ENCODE measurements at places on chromosomes 1 and 21.

GRCh38 chr1:33342041-33342723 lies 21.3 kb upstream of the A3GALT2 start:
- peak; percentile 91 for DNase-seq

- no peak for DNase-seq
These were observed 48.7 kb upstream of the ANGPTL1 start for GRCh38 chr1:178919581-178919980.

DNA sequence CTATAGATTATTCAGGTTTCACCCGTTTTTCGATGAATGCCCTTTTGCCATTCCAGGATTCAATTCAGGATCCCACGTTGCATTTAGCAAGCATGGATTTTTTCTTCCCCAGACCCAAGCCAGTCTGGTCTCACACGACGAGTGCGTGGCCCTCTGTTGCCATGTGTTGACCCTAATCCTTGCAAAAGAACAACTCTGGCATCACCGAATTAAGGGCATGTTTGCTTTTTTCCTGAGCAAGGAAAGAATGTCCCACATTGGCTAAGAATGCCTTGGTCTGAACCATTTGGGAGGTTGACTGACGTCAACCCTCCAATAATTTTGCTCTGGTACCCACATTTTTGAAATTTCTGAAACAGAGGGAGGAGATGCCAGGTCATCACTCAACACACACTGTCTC lies 153.0 kb upstream of the WNT4 start:
- DNase-seq, result no peak

- no peak for DNase-seq
These were observed 104.9 kb downstream of the EVI5 start for GRCh38 chr1:92679980-92680379.

DNA sequence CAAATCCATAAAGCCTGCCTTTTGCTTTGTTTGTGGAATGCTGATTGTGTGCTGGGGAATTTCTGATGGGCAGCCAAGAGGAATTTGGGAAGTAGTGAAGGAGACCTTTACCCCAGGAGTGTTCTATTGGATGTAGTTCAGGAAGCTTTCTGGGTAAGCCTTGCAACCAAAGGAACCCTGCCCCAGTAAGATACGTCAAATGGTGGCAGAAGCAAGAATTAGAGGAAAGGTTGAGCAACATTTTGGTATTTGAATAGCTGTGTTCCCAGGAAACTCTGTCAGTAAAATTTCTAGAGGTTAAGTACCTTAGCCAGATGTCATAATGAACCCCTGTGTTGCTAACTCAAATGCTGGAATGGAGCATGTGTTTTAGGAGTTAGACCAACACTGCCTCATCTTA lies 6.4 kb downstream of the MGST3 start:
- no peak for DNase-seq

GRCh38 chr1:172003766-172004530 lies 162.7 kb downstream of the DNM3 start:
- DNase-seq, result no peak

DNA sequence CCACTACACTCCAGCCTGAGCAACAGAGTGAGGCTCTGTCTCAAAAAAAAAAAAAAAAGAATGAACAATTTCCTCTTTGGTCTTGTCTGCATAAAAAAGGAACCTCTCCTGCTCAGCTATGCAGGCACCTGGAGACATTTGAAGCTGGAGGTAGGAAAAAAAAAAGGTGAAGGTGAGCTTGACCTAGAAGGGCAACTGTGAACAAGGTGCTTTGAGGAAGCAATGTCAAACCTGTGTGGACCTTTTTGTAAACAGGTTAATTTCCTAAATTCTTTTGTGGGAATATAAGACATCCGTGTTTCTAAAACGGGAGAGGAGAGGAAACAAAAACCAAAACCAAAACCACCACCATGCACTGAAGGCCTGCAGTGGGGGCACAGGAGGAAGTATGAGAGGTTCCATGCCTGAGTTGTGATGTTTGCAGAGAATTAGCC lies 77.5 kb downstream of the SLC45A1 start:
- DNase-seq, result no peak

DNA sequence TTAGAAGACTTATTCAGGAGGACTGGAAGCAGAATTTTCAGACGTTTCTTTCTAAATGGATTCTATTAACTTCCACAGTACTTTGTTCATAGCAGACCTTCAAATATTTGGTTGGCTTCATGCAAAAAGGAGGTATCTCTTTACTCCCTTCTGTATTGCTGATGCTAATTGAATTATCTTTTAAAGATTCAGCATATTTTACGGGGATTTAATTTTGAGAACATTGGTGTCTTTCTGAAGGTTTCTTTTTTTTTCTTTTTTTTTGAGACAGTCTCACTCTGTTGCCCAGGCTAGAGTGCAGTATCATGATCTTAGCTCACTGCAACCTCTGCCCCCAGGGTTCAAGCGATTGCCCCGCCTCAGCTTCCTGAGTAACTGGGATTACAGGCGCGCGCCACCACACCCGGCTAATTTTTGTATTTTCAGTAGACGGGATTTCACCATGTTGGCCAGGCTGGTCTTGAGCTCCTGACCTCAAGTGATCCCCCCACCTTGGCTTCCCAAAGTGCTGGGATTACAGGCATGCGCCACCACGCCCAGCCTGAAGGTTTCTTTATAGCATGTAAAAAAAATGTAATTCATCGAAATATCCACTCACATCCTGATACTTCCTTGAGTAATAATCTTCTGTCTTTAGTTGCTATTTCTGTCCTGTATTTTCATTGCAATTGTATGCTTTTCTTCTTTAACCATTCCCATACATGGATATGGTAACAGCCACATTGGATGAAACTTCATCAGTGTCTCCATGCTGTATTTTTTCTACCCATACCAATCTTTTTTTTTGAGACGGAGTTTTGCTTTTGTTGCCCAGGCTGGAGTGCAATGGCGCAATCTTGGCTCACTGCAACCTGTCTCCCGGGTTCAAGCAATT lies 14.5 kb downstream of the CNST start:
- no peak for DNase-seq

- no peak for DNase-seq
These were observed 132.1 kb downstream of the RHOU start for GRCh38 chr1:228867108-228867950.

DNA sequence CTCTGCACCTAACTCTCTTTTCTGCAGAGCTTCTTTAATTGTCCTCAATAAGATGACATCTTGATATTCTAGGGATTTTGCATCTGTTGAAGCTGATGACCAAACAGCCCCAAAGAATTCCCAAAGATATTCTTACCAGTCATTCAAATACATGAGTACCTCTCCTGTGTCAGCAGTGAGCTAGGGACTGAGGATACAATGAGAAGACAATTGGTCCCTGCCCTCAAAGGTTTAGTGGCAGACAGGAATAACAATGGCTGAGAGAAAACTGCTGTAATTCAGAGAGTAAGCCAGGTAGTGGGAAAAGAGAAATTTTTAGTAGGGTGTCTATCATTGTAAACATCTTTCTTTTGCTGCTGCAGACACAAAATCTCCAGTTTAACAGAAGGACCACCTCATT lies 5.9 kb downstream of the MCOLN3 start:
- no peak for DNase-seq

DNA sequence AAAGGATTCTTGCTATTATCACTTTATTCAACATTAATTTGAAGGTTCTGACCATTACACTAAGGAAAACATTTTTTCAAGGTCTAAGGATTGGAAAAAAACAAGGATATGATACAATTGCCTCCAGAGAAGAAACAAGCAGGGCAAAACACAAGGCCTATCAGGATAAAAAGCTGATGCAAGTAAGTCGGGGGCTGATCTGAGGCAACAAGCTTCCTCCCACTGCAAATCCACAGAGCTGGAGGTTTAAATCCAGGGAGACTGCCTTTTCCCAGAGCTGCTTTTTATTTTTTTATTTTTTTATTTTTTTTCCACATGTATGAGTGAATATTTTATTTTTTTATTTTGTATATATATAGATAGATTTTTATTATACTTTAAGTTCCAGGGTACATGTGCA lies 19.4 kb upstream of the S100A2 start:
- no peak for DNase-seq

GRCh38 chr1:82844447-82844846 lies 1043.7 kb downstream of the ADGRL2 start:
- DNase-seq, result no peak

- no peak for DNase-seq
These were observed 8.8 kb downstream of the TFF2 start for GRCh38 chr21:42341776-42342542.

DNA sequence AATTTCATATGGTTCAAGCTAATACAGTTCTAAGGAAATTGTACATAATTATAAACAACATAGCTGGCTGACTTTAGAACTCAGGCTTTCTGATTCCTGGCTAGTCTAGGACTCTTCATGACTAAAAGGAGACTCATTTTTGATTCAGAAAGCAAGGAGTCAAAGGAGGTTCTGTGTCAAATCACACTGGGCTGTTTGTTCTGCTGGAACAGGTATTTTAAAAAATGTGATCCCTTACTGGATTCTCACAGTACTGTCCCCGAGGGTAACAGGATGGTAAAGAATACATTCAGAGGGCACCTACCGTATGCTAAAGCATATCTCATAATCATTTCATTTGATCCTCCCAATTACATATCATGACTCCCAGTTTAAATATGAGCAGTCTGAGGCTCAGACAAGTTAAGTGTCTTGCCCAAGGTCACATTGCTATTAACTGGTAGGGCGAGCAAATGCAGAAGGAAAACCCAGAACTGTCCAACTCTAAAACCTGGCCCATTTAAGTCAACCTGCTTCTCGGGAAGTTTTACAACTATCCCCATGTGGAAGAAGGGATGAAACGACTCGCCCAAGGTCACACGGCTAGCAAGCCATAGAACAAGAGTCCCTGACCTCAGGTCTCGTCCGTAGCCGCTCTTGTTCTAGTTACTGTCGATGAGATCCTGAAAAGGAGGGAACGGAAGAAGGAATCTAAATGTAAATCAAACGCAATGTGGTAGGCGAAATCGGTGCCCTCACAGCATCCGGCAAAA lies 675 bp downstream of the MYSM1 start:
- no peak for DNase-seq

- DNase-seq, result no peak
These were observed 794 bp downstream of the NID1 start for GRCh38 chr1:236063919-236064673.

DNA sequence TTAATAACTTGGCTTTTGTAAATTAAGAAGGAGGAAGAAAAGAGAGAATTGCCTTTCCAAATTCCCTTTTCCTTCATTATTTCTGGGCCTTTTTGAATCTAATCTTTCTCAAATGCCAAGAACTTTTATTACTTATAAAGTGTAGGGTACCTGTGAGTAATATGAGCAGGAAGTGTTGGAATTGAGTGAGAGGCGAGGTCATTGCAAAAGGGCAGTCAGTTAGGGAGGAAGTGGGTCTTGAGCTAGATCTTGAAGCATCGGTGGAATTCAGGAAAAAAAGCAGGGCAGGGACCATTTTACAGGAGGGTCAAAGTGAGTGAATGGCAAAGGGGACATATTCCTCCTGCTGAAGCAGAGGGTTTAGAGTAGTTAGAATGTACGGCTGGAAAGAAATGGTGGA lies 23.4 kb downstream of the DDI2 start:
- no peak for DNase-seq

GRCh38 chr1:236052232-236052993 lies 12.5 kb downstream of the NID1 start:
- DNase-seq, result no peak

GRCh38 chr1:51897699-51898031 lies 19.1 kb upstream of the NRDC start:
- DNase-seq, result no peak

- no peak for DNase-seq
These were observed 1.3 kb upstream of the UBE4B start for GRCh38 chr1:10031461-10031860.

DNA sequence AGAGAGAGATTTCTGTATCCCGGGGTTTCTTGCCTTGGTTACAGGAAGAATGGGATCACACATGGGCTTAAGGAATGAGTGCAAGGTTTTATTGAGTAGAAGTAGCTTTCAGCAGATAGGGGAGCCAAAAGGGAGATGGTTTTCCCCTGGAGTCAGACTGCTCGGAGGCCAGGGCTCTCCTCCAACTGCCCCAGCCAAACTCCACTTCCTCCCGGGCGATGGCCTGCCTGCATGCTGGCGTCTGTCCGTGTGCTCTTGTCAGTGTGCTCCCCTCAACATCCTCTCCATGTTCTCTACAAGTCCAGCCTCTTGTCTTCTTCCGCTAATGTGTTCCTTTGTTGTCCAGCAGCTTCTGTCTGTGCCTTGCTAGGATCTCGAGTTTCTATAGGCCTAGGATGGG lies 421.3 kb upstream of the ADGRL2 start:
- DNase-seq, result no peak

GRCh38 chr1:221910222-221910621 lies 168.3 kb upstream of the DUSP10 start:
- no peak for DNase-seq

- no peak for DNase-seq
These were observed 8.0 kb upstream of the TP53BP2 start for GRCh38 chr1:223853748-223854147.

- no peak for DNase-seq
These were observed 271.3 kb upstream of the RGS18 start for GRCh38 chr1:191886977-191887376.

DNA sequence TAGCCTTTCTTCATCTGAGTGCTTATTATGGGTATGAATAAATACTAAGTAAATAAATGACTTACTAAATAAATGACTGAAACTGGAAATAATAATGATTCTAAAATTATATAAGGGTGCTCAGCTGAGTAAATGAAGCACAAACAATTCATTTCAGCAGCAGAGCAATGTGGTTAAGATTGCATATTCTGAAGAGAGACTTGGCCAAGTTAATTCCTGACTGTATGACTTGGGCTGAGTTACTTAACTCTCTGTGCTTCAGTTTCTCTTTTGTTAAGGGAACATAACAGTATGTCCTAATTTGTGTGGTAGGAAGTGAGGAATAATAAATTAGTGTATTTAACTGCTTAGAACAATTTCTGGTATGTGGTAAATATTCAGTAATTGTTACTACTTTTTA lies 19.1 kb downstream of the AGL start:
- DNase-seq, result no peak

- no peak for DNase-seq
These were observed 146.2 kb upstream of the TMEM51 start for GRCh38 chr1:15007368-15007767.

DNA sequence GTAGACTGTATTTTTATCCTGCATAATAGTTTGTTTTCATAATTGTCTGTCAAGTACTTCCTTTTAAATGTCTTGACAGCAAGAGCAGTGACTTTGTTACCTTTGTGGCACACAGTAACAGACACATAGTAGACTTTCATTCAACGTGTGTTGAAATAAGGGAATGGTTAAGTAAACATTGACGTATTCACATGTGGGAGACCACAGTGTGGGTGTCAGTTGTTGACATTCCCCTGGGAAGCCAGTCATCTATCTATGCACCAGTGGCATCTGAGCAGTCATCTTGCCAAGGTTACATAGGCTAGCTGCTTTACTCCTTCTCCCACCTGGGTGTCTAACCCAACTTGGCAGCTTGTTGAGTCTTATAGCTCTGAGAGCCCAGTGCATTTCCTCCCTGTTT lies 1.4 kb upstream of the NUP133 start:
- DNase-seq, result no peak
